ENCODE measurements at places on chromosomes 1 and 21. TPM values are rescaled to one million over a fixed set of nuclear protein-coding genes. Genes with fewer than 3 reads are reported as not detected.

DNA sequence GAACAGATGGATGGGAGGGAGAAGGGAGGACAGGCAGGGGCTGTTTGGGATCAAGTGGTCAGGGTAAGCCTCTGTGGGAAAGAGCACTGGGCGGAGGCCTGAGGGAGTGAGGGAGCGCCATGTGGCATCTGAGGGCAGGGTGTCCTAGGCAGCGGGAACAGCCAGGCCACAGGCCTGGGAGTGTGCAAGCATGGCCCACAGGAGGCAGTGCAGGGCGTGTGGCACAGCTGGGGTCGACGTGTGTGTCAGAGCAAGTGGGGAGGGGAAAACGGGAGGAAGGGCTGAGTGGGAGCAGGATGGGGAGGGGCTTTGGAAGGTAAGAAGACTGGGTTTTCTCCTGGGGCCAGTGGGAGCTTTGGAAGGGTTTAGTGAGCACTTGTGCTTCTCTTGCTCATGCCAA lies 143.4 kb downstream of the SYF2 start:
- DNase-seq, result no peak

- DNase-seq, result no peak
Measured at GRCh38 chr1:38585460-38585859, 274.1 kb downstream of the RRAGC start.

DNA sequence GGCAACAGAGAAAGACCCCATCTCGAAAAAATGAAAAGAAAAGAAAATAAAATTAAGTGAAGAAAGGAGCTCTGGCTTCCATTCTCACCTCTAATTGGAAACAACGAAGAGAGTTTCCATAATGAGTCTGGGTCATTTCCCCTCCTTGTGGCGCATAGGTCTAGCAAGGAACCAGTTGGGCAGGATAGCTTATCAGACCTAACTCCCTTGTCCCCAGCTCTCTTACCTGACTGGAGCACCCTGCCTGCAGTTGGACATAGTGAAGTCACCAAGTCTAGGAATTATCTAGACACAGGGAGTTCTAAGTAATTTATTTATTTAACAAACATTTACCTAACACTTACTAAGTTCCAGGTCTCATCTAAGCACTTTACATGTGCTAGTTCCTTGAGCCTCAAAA lies 63.0 kb upstream of the RAB4A start:
- DNase-seq, result no peak

DNA sequence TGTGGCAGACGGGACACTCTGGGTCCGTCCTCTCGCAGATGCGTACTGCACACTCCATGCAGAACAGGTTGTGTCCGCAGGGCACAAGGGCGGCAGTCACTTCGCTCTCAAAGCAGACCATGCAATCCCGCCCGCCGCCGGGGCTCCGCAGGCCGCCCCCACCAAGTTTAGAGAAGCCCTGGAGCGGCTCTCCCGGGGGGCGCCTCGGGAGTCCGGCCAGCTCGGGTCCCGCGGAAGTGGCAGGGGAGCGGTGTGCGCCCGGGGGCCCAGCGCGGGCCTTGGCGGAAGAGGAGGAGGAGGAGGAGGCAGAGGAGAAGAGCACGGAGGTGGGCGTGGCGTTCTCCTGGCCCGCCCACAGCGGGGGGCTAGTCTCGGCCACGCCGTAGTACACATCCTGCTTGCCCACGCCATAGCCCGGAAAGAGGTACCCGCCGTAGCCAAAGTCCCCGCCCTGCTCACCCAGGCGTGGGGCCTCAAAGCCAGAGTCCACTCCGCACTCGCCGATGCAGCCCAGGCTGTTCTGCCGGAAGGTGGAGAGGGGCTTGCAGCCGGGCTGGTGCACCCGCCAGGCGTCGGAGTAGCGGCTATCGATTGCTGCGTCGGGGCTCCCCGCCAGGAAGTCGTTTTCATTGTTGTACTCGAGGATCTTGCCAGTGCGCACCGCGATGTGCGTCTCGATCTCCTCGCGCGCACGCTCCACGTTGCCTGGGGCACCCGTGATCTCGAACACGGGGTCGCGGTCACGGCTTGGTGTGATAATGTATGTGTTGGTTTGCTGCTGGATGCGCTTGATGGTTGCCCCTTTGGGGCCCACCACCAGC lies 5.4 kb downstream of the MEX3A start:
- DNase-seq, result no peak

The OLFML2B gene
- not detected for total RNA-seq

The OR2L8 gene
- total RNA-seq, result 0.21 TPM

DNA sequence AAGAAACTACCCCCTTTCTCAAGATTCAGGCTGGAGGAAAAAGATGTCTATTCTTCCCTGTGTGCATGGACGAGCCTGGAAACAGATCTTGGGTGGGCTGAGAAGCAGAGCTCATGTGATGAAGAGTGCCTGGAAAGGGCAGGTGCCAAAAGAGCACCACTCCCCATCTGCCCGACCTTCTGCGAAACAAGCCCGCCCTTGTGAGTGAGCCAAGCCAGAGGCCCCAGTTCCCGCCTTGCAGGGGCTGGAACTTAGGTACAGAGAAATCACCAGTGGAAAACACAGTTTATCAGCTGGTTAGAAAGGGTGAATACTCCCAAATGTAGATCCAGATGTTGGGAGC lies 26.7 kb upstream of the A3GALT2 start:
- no peak for DNase-seq

DNA sequence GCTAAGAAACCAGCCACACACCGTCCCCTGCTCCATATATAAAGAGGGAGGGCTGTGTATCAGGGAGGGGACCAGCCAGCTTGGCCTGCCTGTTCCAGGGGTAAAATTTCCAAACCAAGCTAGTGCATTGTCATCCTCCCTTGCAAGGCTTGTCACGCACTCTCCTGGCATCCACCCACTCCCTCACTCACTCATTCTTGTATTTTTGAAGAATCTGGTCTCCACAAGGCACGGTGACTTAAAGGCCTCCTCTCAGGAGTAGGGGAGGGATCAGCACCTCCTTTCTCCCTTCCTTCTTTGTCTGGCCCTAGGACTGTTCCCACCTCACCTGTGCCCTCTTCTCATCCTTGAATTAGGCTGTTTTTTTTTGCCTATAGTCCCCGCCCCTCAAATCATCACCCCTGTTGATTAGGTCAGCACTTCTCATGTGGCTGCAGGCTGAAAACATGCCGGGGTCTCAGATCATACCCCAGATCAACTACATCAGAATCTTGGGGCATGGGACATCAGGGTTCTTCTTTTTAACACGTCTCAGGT lies 5.0 kb downstream of the ABCA4 start:
- no peak for DNase-seq

The PROK1 gene
- not detected for total RNA-seq

The LENEP gene
- total RNA-seq, result 2.0 TPM

DNA sequence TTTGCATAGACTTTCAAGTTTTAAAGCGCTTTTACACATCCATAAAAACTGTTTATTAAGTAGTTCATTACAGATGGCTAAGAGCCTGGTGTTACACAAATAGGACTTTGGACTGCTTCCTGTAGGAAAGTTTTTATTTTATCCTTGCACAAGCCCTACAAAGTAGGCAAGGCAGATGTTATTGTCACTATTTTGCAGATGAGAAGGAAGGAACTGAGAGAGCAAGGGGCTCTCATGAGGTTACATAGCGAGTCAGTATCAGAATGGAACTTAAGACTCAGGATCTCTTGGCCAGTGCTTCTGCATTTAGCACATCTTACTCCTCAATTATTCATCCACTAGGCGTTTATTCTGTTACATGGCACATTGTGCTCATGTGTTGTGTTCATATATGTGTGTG lies 2.6 kb upstream of the MAPKAPK2 start:
- no peak for DNase-seq

- DNase-seq, result no peak
Measured at GRCh38 chr1:175162955-175163354, 29.6 kb downstream of the KIAA0040 start.

GRCh38 chr1:108063703-108064102 lies 98.7 kb upstream of the VAV3 start:
- DNase-seq, result no peak

GRCh38 chr1:241627453-241628259 lies 12.5 kb downstream of the CHML start:
- DNase-seq, result no peak

- no peak for DNase-seq
Measured at GRCh38 chr1:203308328-203308922, 3.1 kb downstream of the BTG2 start.

The PAX7 gene
- not detected for total RNA-seq

The KIF26B gene
- total RNA-seq, result 0.28 TPM

GRCh38 chr1:23868557-23869016 lies 497 bp upstream of the FUCA1 start:
- DNase-seq, result no peak

DNA sequence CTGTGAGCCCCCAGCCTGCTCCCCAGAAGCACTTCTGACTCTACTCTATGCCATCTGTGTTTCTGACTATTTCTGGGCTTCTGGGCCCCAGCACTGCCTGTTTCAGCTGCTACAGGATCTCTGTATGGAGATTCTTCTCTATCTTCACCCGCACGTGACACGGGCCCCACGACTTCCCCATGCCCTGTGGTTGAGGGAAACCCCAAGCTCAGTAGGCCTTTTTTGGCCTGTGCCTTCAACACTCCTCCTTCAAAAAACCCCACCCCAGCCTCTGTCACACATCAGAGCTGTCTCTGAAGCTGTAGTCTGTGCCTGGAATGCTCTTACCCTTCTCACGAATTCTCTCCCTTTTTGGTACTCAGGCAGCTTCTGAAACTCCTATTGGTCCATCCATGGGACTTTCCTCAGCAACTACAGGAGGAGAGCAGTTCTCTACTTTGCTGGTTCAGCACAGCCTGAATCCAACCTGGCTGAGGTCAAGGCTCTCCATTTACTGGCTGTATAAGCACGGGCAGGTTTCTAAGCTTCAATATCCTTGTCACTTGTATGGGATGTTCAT lies 2.0 kb upstream of the NID1 start:
- peak; percentile 61 for DNase-seq

DNA sequence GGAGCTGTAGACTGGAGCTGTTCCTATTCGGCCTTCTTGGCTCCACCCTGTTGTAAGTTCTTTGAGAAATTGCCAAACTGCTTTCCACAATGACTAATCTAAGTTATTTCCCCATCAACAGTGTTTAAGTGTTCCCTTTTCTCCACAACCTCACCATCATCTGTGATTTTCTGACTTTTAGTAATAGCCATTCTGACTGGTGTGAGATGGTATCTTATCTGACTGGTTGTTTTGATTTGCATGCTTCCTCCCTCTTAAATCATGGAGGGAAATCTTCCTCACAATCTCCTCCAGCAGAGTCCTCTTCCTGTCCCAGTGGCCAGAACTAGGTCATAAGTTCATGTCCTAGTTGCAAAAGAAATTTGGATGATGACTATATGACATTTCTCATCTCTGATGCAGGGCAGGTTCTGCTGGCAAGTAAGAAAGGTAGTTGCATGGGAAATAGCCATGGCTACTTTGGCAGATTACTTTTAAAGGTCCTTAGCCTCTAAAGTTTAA lies 294.0 kb downstream of the LRRC40 start:
- DNase-seq, result no peak

Measured in activated T-helper 2 cell treated with anti-CD3 and anti-CD28 coated beads, Interferon-gamma antibody, Interleukin-2, Interleukin-4, amounts not matched to agents 10 μg/mL and 5 μg/mL and 100 μg/mL, durations not matched to agents 14 hours and 24 hours and 36 hours (primary cell).